ENCODE measurements at places on chromosomes 7 and 10.

DNA sequence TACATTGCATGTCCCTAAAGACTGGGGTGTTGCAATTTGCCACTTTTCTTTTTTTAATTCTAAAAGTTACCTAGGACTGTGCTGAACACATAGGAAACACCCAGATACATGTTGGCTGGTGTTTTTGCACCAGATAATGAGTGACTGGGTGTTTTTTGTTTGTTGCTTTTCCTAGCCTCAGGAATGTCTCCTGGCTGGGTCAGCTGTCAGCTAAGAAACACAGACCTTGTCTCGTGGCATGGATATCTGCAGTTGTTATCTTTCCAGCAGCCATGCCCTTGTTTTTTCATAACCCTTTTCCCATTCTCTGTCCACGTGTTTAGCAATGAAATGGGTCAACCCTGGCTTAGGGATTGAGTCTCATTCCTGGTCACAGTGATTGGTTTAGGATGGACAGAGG, 433.9 kb upstream of the ZMIZ1 start:
- DNase-seq, result no peak

GRCh38 chr7:95811846-95812445, 39.6 kb downstream of the DYNC1I1 start:
- DNase-seq, result no peak

DNA sequence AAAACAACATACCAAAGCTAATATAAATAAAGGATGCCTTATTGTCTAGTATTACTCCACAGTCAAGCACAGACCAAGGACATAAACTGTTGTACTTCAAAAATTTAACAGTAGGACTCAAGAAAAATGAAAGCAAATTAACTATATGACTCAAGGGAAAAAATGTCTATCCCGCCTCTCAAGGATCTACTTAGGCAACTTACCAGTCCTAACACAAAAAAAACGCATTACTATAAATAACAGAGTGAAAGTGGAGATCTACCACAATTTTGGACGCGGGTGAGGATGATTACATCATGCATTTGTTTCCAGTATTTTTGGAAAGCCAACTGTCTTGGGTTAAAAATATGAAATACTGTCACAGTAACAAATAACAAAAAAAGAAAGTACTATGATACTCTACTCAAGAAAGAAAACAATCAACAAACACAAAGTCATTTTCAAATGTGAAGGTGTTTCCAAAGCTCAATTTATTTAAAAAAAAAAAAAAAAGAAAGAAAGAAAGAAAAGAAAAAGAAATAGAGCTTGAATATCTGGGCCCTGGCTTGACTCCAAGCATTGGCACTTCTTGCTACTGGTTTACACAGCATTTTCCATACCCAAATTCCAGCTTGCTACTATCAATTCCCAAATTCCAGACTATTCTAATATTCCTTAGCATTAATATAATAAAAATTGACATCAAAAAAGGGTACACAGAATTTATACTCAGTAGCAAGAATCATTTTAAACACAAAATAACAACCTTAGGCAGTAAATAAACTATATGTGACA, 99.4 kb downstream of the RSU1 start:
- DNase-seq, result no peak

GRCh38 chr10:116732573-116732972, 9.8 kb downstream of the HSPA12A start:
- DNase-seq, result no peak

GRCh38 chr10:118370499-118370898, 28.4 kb upstream of the FAM204A start:
- no peak for DNase-seq

DNA sequence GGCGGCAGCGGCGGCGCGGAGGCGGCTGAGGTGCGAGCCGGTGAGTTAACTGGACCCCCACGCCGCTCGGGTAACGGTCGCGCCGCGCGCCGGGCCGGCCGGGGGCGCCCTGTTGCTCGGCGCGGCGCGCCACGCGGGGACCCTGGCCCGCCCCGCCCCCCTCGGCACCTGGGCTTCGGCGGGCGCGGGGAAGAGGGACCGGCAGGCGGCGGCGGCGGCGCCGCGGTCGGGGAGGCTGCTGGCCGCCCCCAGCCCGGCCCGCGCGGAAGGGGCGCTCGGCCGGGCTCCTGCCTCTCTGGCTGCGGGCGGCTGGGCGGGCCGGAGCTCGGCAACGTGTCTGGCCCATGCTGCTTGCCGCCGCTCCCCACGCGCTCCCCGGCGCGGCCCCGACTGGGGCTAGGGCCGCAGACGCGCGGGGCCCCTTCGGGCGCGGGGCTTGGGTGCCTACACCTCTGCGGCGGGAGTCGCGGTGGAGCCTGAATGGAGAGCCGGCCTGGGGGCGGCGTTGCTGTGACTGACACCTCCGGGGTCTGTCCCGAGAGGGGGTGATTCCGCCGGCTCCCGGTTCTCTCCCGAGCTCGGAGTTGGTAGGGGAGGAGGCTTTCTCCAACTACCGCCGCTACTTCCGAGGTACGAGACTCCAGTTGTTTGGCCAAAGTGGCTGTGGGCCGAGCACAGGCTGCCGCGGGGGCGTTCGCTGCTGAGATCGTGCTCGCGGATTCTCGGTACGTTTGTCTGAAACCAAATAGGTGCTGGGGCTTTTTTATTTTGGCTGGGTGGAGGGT, 494 bp downstream of the PALS2 start:
- peak; percentile 47 for DNase-seq

- no peak for DNase-seq
Measured at GRCh38 chr10:30979956-30980355, 51.7 kb downstream of the ZNF438 start.

- DNase-seq, result no peak
Measured at GRCh38 chr10:63094405-63094804, 38.7 kb upstream of the NRBF2 start.

- DNase-seq, result no peak
Measured at GRCh38 chr10:35716776-35717175, 74.7 kb upstream of the FZD8 start.

GRCh38 chr10:106788982-106789381, 375.5 kb downstream of the SORCS1 start:
- DNase-seq, result no peak

DNA sequence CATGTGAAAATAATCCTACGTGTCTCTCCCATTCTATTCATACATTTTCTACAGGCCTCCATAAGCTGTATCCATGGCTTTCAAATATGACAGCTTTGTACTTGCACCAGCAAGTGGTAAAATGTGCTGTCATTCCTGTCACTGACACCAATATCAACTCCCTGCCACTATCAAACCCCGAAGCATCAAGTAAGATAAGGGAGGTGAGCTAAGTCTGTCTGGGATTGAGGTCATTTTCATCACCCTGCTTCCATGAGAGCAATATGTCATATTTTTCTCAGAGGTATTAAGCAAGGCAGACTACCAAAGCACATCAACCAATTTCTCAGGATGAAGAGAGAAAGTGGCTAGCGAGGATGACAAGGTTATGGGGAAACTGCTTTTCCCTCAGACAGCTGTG, 11.1 kb downstream of the GPR22 start:
- no peak for DNase-seq

- DNase-seq, result no peak
Measured at GRCh38 chr10:121490871-121491519, 107.2 kb downstream of the FGFR2 start.

DNA sequence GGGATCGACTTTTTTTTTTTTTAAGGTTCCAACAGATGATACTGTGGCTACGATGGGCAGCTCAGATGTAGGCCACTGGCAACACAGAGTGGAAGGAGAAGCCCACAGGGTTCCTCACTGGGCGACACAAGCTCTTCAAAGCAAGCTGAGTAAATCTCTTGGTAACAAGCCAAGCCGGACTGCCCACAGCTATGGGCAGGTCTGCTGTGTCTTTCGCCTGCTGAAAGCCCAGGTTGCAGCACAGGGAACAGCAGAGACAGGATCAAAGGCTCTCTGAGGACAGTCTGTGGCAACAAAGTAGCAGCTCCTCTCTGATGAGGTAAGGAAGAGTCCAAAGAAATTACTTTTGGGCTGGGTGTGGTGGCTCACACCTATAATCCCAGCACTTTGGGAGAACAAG, 83.6 kb downstream of the KCNMA1 start:
- no peak for DNase-seq

DNA sequence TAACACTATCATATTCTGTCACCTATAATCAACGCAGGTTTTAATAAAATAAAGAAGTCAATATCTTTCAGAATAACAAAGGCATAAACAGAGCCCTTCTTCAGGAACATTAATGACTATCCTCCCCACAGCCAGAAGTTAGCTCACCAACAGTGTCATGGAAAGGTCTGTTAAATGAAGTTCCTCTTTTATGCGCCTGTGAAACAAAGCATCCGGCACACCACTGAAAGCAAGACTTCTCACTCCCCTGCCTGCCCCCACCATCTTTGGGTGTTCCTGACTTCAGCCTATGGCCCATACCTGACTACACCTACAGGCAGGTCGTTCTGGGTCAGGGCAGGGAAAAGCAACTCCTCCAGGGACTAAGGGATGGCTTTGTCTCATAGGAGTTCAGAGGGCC, 205.4 kb downstream of the FANK1 start:
- DNase-seq, result no peak

DNA sequence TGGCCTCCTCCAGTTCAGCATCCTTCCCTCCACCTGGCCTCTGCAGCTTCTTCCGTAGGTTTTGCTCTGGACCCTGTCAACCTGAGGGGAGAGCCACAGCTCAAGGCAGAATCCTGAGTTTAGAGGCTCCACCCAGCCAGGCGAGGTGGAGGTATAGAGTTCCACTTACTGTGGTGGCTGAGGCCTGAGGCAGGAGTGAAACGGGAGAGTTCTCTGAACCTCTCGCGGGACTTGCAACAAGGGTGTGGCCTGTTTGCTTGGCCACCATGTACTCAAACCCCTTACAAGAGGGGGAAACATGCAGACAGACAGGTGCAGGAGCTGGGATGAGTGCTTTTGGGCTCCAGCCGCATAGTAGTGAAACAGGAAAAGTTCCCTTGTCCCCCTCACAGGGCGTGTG, 154.0 kb upstream of the C7orf33 start:
- DNase-seq, result no peak

DNA sequence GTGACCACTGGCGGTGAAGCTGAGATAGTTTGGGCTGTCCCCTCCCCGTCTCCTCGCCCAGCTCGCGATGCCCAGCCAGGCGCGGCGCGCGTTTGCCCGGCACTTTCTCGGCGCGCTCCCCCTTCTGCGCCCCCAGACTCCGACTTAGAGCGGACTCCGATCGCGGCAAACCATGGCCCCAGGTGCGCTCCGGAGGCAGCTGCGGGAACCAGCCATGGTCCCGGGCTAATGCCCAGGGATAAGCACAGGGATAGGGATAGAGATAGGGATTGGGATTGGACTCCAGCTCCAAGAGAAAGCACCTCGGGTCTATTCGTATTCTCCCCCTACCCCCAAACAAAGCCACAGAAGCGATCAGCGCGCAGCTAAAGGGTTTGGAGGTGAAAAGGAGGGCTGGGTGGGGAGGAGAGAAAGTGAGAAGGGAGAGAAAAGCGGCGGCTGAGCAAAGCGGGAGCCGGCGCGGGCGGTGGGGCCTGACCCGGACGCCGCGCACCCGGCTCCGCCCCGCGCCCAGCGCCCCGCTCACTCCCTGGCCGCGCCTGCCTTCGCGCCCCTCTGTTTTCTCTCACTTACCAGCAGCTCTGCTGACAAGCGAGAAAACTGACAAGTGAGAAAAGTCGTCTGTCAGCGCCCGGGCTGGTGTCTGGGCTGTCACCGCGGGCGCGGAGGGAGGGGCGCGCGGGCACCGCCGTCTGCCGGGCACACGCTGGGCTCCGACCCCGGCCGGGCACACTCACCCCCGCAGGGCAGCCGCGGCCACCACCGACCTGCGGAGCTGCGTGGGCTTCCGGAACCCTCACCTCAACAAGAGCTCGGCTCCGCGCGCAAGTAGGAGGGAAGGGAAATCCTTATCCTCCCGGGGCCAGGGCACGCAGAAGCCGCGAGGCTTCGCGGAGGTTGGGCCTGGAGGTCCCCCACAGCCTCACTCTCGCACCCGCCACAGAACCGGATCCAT, at the start of gene PDE1C:
Gene PDE1C (minus strand): TSS at position 2 of the 955 bp plus-strand sequence.
- DNase-seq, result no peak

- no peak for DNase-seq
Measured at GRCh38 chr10:114596793-114597192, 61.3 kb downstream of the ABLIM1 start.

DNA sequence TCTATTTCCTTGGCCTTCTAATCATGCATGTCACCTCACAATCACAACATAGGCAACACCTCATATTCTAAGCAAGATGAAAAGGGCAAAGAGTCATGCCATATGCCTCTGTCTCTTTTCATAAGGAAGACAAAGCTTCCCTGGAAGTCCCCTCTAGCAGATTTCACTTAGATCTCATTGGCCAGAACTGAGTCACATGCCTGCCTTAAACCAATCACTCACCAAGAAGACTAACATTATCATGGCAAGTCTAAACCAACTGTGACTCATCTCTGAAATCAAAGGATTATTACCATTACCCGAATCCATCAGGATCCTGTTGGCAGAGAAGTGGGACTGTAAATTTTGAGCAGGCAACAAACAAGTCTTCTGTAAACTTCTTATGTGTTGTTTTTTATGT, 27.8 kb downstream of the CAV1 start:
- DNase-seq, result no peak

GRCh38 chr7:28700790-28701203, 257.3 kb downstream of the TRIL start:
- no peak for DNase-seq

DNA sequence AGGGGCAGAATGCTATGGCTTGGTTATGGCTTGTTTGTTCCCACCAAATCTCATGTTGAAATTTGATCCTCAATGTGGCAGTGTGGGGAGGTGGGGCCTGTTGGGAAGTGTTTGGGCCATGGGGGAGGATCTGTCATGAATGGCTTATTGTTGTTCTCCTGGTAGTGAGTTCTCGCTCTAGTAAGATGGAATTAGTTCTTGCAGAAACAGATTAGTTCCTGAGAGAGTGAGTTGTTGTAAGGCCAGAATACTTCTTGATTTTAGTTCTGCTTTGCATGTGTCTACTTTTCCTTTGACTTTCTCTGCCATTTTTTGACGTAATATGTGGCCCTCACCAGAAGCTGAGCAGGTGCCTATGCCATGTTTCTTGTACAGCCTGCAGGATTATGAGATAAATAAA, 188.2 kb downstream of the KIF20B start:
- no peak for DNase-seq

DNA sequence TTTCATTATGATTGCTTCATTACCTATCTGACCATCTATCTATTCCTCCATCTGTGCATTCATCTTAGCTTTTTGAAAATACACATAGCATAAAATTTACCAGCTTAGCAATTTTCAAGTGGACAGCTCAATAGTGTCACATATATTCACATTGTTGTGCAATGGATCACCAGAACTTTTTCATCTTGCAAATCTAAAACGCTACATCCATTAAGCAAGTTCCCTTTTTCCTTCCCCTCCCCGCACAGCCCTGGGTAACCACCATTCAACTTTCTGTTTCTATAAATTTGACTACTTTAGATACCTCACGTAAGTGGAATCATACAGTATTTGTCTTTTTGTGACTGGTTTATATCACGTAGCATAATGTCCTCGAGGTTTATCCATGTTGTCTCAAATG, 78.0 kb upstream of the ADRB1 start:
- no peak for DNase-seq

GRCh38 chr10:118405928-118406327, 63.8 kb upstream of the FAM204A start:
- DNase-seq, result no peak
